M059J (cell line): ENCODE measurements at places on chromosomes 1 and 21.
A peak's percentile ranks its signal among the peaks of the same experiment; 100 is the strongest.

DNA sequence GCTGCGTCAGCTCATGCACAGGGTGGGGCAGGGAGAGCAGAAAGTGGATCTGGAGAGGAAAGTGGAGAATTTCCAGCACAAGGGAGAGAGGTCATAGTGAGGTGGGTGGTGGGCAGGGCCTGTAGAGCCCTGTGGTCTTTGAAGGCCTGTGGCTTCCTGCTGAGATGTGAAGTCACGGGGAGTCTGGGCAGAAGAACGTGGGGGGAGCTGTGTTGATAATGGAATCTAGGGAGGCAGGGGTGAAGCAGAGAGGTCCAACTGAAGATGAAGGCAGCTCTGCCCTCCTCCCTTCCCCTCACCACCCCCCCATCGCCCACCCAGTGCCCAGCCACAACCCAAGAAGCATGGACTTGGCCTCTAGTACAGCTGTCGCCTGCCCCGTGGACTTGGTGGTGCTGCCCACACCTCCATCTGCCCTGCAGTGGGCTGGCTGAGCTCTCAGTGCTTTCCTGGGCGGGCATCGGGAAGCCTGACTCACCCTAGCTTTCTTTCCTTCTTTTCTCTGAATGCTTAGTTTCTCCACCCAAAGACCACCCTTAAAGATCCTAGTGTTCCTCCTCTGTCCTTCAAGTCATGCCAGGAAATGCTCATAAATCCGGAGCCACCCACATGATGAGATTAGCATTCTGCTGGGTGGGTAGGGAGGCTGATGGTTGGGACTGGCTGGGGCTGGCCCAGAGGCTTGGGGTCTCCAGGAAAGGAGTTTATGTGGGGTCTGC lies 186.1 kb downstream of the TRABD2B start:
- DNase-seq = no peak

GRCh38 chr1:179938752-179939151 lies 15.9 kb upstream of the CEP350 start:
- peak; percentile 27 for DNase-seq

DNA sequence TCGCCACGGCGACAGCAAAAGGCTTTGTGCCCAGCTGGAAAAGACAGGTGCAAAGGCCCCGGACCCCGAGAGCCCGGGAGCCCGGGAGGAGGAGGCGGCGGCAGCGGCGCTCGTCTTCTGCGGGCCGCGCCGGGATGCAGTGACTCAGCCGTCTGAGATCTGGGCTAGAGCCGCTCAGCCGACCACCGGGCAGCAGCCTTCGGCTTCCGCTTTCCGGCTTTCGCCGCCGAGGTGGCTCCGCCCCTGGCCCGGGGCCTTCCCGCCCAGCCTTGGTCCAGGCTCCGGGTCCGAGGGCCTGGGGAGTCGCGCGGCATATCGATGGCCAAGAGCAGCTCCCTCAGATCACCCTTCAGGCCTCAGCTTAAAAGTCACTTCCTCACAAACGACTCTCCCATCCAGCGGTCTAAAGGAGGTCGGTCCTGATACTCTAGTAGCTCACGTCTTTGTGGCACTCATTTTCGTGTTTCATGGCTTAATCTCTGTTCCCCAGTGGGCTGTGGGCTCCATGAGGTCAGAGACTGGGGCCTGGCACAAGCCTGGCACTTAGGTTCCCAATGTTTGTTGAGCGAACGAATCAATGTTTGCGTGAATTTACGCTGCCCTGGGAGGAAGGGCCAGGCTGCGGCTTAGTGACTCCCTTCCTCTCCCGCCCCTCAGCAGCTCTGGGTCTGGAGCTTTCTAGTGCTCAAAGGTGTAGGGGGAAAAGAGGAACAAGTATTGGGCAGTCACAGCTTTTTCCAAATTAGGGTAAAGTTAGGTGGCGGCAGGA lies at the start of gene PHTF1:
Gene PHTF1, minus strand, starts transcription at position 154 of the 769 bp plus-strand sequence. CDS start 783 bp downstream, outside the sequence.
- DNase-seq = peak; percentile 86

- DNase-seq = peak; percentile 74
Measured at GRCh38 chr1:24635195-24635843, 7.8 kb upstream of the SRRM1 start.

GRCh38 chr1:151847867-151848596 lies 5.5 kb downstream of the THEM5 start:
- DNase-seq = no peak

DNA sequence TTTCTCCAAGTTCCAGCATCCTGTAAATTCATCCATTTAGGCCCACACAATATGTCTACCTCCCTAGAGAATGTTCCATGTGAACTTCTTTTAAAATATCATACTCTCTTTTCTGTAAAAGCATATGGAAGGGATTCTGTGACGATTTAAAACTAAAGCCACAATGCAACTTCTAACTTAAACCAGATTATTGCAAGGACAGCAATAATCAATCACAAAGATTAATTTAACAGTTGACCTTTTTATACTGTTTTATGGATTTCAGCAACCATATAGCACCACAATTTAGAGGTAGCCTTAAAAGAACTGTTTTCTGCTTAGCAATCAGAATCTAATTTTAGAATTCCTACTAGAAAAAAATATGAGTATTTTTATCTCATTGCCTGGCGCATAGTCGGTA lies 58.3 kb downstream of the DSCAM start:
- DNase-seq = no peak

GRCh38 chr1:184640505-184640904 lies 114.2 kb downstream of the EDEM3 start:
- DNase-seq = no peak

- DNase-seq = no peak
Measured at GRCh38 chr1:7983086-7983778, 21.7 kb downstream of the PARK7 start.

- DNase-seq = peak; percentile 61
Measured at GRCh38 chr21:39518055-39518846, 66.5 kb downstream of the SH3BGR start.

DNA sequence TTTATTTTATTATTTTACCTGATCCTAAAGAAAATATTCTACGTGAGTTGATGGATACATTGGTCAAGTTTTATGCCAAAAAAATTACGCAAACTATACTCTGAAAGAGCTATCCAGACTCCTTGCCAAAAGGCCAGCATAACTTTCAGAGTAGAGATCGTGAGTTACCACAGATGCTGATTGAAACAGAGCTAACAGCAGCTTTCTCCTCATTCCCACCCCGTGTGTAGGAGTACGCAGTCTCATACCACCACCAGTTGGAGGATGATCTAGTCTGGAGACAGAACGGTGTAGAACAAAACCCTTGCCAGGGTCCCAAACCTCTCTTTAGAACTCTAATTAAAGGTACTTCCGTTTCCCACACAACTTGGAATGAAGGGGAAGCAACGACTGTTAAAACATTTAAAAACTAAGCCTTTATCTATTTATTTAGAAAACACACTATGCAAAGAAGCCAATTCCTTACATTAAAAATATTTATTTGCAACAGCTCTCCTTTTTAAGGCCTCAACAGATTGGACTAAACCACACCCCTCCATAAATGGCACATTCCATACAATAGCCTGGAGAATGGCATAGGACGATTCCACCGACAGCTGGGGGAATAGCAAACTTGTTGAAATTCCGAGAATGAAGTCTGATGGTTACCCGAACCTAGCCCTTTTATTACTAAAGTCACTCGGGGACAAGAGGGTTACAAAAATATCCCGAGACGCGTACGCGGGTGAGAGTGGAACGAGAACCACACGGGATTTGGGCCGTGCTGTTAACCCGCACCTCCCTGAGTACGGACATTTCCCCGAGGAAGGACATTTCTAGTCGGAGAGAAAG lies 1.4 kb downstream of the NUCKS1 start:
- DNase-seq = peak; percentile 46

GRCh38 chr1:30088594-30088993 lies 634.8 kb downstream of the MATN1 start:
- DNase-seq = no peak

- peak; percentile 15 for DNase-seq
Measured at GRCh38 chr1:62588000-62588399, 9.3 kb upstream of the ANGPTL3 start.

DNA sequence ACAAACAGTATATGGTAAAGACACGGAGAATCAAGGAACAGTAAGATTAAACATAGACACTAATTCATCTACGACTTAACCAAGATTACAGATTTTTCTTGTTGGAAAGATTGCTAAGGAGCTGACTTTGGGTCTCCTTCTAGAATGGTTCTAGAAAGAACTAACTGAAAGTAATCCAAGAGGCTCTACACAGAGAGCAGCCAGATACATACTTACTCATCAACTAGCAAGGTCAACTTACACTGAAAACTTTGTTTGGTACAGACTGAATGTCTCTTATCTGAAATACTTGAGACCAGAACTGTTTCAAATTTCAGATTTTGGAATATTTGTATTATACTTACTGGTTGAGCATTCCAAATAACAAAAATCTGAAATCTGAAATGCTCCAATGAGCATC lies 5.8 kb downstream of the C21orf91 start:
- DNase-seq = no peak

DNA sequence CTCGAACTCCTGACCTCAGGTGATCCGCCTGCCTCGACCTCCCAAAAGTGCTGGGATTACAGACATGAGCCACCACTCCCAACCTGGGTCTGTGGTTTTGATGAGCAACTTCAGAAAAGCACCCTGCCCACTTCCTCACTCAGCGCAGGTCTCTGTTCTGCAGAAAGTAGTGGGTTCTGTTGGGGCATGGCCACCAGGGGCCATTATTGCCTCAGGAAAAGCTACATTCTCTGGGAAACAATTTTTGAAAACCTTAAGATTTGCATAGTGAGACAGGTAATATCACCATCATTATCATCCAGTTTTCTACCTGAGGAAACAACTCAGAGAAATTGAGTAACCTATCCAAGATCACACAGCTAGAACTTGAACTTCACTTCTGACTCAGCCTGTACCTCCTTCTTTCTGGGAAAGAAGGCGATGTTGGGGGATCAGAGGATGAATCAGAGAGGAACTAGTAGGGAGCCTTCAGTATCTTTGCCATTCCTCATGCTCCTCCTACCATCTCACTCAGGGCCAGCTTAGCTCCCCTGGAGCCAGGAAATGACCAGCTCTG lies 7.1 kb upstream of the NES start:
- DNase-seq = peak; percentile 84

GRCh38 chr1:12488666-12489354 lies 129.2 kb downstream of the DHRS3 start:
- peak; percentile 43 for DNase-seq

GRCh38 chr1:30657131-30658013 lies 66.0 kb downstream of the MATN1 start:
- no peak for DNase-seq

DNA sequence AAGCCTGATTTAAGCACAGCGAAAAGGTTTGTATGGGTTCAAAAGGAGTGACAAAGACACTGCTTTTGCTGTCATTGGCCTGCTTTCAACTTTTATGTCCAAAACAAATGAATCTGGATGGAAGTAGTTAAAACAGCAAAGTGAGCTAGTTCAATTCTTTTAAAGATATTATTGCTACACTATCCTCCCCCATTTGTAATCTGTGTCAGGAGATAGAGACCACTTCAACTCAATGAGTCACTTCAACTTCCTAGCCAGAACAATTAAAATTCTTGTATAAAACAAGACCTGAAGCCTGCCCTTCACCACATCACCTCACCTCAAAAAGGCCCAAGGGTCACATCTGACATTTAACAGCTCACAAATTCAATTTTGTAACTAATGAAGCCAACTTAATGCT lies 364.1 kb upstream of the LYPLAL1 start:
- peak; percentile 74 for DNase-seq

- DNase-seq = no peak
Measured at GRCh38 chr1:203289281-203289981, 15.9 kb upstream of the BTG2 start.

DNA sequence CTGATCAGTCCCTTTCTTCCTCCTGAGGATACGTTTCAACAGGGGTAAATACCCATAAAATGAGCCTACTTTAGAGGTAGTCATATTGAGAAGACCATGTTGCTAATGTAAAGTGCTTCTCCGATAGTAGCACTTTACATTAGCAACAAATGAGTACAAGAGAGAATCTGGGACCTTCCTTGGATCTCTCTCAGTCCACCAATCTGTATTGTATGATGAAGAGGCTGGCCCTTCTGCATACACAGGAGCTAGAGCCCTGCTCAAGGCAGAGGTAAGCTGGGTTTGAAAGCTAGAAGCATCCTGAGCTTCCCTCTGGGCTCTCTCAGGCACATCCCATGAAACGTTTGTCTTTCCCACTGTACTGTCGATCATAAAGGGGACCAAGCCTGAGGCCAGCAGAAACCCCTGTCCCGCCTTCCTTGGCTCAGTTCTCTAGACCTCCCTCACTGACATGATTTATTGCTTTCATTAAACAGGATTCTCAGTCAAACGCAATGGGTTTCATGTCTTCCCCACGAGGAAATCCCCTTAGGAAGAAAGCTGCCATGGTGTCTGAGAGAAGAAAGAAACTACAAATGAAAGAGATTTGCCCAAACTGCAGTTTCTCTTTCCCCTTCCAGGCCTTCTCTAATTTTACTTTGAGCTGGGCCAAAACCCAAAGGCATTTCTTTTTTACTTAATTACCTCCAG lies 62.8 kb upstream of the BCAR3 start:
- peak; percentile 23 for DNase-seq

- peak; percentile 78 for DNase-seq
Measured at GRCh38 chr1:225652729-225653462, at the start of gene ENAH. Gene ENAH (minus strand): TSS chr1:225653123. CDS start chr1:225652690, 433 bp downstream.

GRCh38 chr1:108000184-108000583 lies 35.2 kb upstream of the VAV3 start:
- DNase-seq = no peak

DNA sequence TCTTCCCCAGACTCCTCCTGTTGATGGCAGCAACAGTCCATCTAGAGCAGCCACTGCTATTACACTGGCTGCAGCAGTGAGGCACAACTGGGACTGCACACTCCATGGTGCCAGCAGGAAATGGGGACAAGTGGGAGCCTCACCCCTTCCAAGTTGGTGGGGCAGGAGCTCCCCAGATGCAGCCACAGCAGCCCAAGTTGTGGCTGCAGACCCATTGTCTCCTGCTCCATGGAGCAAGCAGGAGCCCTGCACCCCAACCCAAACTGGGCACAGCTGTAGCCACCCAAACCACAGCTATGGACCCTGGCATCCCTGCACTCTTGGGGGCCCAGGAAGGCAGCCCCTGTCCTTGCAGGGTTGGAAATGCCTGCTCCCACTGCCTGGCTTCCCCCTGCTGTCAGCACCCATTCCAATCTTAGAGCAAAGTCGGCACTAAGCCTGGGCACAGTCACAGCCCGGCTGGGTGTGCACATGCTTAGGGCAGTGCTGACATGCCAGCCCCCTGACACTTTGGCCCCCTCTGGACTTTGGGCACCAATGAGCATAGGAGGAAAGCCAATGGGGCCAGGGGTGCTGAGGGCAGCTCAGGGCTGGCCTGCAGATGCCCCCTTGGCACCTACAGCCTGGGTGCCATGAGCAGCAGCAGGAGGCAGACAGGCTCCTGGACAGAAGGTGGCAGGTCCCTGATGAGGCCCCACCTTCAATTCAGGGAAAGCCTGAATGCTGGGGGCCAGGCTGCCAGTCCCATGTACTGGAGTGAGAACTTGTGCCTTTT lies 44.0 kb downstream of the MATN1 start:
- no peak for DNase-seq

- peak; percentile 92 for DNase-seq
Measured at GRCh38 chr1:8408151-8408839, 90.4 kb downstream of the SLC45A1 start.
